ENCODE measurements at places on chromosomes 11 and 22.
A peak's percentile ranks its signal among the peaks of the same experiment; 100 is the strongest.

DNA sequence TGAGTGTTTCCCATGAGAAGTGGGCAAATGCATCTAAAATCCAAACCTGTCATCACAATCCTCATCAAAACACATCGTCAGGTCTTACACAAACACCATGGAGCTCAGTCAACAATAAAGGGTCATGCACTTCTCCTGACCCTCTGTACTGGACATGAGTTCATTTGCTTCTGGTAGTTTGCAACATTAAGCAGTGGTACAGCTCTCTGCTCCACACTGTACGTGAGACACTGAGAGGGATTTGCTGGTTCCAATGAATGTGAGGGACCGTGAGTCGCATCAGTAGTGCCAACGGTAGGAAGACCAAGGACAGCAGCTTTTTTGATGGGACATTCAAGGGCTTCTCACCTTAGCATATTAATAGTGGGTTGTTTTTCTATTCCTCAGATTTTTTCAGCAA is 752.3 kb downstream of the OPCML start:
- no peak for DNase-seq

DNA sequence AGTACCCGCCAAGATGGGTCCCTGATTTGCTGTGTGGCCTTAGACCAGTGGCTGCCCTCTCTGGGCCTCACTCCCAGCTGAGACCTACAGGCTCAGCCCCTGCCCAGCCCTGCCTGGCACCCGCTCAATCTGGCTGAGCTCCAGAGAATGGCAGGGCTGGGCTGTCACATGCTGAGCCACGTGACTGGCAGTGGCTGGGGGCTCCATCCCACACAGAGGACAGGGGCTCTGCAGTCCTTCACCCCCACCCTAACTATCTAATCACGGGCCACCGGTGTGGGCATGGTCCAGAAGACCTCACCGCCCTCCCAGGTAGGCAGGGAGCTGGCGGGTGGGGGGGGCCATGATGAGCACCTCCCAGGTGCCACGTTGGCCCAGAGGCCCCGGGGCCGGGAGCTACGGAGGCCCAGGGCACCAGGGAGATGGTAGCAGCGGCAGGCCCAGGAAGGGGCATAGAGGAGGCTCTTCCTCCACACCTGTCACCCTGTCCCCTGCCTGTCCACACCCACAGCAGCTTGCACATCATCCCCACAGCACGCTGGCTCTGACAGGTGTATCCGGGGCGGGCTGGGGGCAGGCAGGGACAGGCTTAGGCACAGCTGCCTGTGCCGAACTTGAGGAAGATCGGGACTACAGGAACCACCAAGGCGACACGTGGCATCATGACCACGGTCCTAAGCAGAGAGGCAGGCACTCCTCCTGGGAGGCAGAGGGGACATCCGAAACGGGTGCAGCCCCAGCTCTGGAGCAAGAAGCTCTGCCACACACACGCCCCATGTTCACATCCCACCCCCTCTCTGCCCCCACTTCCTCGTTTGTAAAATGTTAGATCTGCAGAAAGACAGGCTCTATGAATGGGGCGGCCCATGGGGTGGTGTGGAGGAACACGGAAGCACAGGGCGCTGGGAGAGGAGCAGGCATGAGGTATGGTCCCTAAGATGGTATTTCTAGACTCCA is 1.5 kb upstream of the ALDH3B1 start:
- no peak for DNase-seq

DNA sequence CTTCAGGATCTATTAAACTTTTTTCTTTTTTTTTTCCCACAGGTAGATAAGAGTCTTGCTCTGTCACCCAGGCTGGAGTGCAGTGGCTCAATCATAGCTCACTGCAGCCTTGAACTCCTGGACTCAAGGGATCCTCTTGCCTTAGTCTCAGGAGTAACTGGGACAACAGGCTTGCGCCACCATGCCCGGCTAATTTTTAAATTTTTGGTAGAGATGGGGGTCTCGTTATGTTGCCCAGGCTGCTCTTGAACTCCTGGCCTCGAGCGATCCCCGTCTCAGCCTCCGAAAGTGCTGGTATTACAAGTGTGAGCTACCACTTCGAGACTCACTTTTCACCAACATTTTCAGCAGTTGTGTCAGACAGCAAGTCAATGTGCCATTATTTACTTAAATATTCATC is 962 bp downstream of the SIRT3 start:
- DNase-seq = no peak

GRCh38 chr22:27318516-27318915 is 483.0 kb downstream of the MN1 start:
- DNase-seq = no peak

- DNase-seq = no peak
Observed at GRCh38 chr11:18615628-18616392, 16.2 kb downstream of the MISFA start.

- no peak for DNase-seq
Observed at GRCh38 chr11:10761085-10761698, 10.1 kb downstream of the CTR9 start.

GRCh38 chr11:128823753-128824152 is 43.3 kb downstream of the KCNJ1 start:
- DNase-seq = no peak

GRCh38 chr11:7522121-7522520 is 8.3 kb downstream of the PPFIBP2 start:
- no peak for DNase-seq

- DNase-seq = no peak
Observed at GRCh38 chr11:12224537-12224893, 114.1 kb downstream of the MICAL2 start.

DNA sequence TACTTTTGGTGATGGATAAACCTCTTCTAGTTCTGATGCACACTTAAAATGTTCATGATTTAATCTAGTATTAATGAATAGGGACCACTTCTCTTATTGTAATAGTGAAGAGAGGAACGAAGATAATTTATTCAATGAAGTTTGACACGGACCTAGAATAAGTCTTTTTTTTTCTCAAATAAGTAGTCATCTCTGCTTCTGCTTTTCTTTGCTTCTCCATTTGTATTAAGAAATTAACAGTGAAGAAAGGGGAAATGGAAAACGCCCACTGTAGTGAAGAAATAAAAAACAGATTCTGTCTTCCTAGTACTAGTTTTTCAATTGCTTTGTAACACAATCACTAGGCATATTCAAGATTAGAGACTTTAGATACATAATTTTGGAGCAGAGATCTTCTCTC is 73.0 kb downstream of the CD44 start:
- DNase-seq = no peak

DNA sequence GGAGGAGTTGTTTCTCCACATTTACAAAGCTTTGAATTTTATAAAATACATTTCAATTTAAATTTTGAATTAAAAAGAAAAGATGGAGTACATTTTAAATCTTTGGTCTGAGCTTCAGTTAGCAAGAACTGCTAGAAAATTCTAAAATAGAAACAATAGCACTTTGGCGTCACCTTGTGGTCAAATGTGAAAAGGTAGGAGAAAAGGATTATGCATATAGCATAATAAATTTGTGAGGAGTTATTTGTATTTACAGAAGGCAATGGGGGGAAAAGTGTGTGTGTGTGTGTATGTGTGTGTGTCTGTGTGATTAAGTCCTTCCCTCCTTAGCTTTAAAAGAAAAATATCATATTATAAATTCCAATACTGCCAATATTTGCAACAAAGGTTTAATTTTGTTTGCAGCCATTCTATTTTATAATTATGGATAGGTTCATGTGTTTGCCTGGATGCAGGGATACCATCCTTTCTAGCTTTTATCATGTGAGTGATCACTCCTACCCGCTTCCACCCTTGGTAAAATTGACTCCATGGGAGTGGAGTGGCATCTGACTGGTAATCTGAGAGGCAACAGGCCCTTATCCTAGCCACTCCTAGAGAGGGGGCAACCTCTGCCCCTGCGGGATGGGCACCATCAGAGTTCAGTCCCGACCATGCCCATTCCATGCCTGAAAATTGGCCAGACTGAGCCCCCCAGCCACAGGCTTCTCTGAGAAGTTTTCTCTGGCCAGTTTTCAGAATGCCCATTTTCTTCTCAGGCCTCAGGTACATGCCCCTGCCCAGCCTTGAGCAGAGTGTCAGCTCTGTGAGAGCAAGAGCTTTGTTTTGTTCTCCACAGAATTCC is 13.6 kb upstream of the LGR4 start:
- DNase-seq = no peak

DNA sequence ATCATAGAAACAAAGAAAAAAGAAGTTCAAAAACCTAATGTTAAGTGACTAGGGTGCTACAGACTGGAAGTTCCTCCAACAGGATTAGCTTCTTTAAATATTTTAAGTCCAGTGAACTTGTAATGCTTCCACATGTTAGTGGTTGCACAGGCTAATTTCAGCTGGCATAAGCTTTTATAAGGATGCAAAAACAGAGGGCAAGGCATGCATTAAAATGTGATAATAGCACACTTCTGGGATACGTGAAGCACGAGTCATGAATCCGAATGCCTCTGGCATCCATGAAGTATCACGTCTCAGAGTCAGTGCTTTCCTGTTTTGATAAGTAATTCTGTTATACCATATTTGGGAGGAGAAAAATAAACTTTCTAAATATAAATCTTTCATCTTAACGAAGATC is 106.8 kb downstream of the DCDC1 start:
- DNase-seq = no peak

GRCh38 chr11:2093575-2094353 is 45.4 kb downstream of the IGF2 start:
- DNase-seq = no peak

- peak; percentile 7 for DNase-seq
Observed at GRCh38 chr11:47329987-47330931, 22.2 kb downstream of the MYBPC3 start.

DNA sequence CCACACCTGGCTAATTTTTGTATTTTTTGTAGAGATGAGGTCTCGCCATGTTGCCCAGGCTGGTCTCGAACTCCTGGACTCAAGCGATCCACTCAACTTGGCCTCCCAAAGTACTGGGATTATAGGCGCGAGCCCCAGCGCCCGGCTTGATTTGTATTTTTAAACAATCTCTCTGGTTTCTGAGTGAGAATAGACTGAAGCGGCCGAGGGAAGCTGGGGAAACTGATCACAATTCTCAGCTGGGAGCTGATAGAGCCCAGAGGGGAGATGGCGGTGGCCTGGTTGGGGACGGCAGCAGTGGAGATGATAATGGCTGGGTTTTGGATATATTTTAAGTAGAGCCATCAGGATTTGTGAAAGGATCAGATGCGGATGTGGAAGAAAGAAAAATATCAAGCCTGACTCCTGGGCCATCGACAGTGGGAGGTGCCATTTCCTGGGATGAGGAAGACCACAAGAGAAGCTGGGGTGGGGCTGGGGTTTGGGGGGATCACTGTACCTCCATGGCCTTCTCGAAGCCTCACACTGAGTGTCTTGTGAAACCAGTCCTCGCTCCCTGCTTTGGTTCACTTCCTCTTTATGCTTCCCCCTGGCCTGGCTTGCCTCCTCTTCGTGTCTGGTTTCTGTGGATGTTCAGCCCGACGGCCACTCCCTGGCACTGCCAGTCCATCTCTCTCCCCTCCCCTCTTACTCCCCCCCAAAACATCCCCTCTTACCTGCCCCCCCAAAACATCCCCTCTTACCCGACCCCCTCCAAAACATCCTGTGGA is 51.9 kb downstream of the IGLL1 start:
- no peak for DNase-seq

DNA sequence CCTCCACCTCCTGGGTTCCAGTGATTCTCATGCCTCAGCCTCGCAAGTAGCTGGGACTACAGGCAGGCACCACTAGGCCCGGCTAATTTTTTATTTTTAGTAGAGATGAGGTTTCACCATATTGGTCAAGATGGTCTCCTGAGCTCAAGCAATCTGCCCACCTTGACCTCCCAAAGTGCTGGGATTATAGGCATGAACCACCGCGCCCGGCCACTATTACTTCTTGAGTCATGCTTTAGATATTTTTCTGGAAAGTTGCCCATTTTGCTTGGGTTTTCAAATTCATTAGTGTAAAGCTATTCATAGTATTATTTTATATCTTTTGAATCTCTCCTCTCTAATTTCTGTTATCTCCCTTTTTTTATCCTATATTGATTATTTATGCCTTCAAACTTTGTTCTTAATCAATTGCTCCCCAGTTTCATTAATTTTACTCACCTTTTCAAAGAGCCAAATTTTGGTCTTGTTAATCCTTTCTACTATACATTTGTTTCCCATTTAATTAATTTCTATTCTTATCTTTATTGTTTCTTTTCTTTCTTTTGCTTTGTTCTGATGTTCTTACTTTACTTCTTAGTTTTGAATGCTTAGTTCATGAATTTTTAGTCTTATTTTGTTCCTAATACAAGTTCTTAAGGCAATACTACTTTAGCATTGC is 10.3 kb upstream of the RAC2 start:
- DNase-seq = no peak
